Pancreas (tissue), 10 donors: ENCODE measurements at places on chromosomes 5 and 9. TPM values are rescaled to one million over a fixed set of nuclear protein-coding genes. Genes with fewer than 3 reads are reported as not detected.

Gene PLEKHG4B
- 0.24 TPM for total RNA-seq

GRCh38 chr9:93290495-93291434 is 106.8 kb downstream of the WNK2 start:
- no peak for DNase-seq

Gene FOXD4L5
- total RNA-seq: 0.12 TPM

Gene TLR4
- 1.2 TPM for total RNA-seq

Gene EDIL3
- 0.65 TPM for total RNA-seq

GRCh38 chr9:73923796-73924195 is 573.3 kb upstream of the RORB start:
- no peak for DNase-seq

Gene IQGAP2
- total RNA-seq: 33.5 TPM

DNA sequence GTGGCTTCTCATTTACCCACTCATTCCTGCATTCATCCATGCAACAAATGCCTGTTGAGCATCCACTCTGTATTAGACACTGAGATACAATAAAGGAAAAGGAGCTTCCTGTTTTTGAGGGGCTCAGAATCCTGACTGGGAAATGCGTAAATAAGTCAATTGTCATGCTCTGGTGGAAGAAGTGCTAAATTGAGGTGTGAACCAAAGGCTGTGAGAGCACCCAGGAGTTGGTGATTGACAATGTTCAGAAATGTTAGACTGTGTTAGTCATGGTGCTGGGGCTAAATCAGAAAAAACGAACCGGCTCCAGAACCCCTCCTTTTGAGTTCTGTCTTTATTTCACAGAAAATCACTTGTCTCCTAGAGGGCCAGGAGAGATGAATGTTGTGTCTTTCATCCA is 558.6 kb upstream of the SGCD start:
- DNase-seq: no peak

GRCh38 chr5:75678155-75678554 is 39.1 kb downstream of the POC5 start:
- DNase-seq: no peak

DNA sequence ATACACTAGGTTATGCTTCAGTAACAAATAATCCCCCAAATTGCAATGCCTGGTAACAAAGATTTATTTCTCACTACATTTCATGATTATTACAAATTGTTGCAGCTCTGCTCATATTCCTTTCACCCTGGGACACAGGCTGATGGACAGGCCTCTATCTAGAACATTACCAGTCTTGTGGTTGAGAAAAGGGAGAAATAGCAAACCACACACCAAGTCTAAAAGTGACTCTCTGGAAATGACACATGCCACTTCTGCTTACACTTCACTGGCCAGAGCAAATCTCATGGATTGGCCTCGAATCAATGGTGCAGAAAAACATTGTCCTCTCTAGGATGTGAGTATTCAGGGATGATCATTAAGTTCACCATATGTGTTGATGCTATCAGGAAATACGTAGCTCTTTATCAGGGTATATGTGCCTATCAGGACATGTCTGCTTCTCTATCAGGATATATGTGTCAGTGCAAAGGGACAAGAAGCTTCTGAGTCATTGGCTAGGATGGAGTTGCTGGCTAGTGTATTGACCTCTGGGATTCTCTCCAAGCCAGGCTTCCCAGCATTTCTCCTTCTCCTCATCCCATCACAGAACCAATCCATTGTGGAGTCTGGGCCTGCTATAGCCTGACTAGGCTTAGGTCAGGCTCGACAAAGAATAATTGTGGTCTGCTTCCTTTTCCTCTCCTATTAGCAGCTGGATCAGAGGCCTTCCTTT is 91.1 kb upstream of the CEP78 start:
- no peak for DNase-seq

DNA sequence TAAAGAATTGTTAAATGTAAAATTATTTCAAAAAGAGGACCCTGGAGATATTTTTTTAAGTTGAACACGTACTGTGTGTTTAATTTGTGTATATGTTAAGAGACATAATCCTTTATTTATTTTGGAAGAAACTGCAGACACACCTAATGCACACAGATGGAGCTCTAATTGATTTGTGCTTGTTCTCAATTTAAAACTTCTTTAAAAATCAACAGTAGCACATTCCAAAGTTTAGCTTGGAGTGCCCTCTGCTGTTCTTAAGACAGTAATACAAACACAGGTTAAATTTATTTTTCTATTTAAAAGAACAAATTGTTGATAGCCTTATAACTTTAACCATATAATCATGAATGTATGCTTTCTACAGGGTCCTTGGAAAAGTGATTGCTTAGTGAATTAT is 277.6 kb upstream of the ADAMTS16 start:
- no peak for DNase-seq

GRCh38 chr5:179196405-179197079 is 136.4 kb downstream of the ZNF354C start:
- no peak for DNase-seq

Gene GABRA1
- not detected for total RNA-seq

- peak; percentile 53 for DNase-seq
Observed at GRCh38 chr9:114285166-114285867, 37.6 kb upstream of the ORM1 start.

Gene ACTBL2
- not detected for total RNA-seq

DNA sequence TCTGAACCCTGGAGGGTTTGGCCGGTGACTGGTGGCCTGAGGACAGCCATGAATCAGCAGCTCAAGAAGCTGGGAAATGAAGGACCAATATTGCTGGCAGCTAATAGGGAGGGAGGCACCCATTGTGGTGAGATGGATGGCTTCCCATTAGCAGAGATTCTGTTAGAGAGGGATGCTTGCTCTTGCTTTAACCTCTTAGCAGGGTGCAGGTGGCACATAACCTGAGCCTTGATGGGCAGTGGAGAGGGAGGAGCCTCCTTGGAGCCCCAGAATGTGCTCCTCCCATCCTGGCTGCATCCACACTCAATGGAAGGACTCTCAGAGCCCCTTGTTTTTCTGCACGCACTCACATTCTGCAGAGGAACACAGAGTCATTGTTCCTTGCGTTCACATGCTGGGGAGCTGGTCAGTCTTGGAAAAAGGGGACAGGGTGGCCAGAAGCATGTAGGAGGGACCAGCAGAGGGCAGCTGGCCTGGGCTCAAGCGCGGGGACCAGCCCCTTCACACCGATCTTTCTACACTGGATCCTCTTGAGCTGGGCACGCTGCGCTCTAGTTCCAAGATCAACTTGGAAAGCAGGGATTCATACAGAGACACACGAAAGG is 161.8 kb downstream of the MED10 start:
- DNase-seq: no peak

Gene TBCA
- total RNA-seq: 61.9 TPM

Gene ZNF883
- 1.5 TPM for total RNA-seq

Gene BTNL8
- total RNA-seq: not detected

DNA sequence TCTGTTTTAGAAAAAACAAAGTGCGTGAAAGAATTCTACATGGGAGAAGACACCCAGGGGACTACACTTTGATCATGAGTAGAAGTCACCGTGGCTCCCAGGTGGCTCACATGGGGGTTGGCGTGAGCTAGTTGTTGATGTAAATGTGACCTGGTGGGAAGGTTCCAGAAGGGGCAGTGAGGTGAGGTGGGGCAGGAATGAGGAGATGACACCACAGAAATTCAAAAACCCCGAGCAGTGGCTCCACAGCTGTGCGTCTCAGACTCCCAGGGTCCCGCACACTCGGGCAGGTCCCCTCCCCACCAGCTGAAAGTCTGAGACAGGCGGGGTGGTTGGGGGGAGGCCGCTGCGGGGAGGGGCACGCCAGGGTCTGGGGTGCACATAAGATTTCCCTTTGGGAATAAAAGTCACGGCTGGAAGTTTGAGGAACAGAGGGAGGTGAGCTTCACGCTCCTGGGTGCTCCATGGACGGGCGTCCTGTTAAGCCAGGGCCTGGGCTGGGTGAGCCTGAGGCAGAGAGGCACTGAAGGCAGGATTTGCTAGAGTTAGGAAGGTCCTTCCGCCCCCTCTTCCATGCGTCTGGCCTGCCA is 29.9 kb downstream of the GLT6D1 start:
- no peak for DNase-seq

DNA sequence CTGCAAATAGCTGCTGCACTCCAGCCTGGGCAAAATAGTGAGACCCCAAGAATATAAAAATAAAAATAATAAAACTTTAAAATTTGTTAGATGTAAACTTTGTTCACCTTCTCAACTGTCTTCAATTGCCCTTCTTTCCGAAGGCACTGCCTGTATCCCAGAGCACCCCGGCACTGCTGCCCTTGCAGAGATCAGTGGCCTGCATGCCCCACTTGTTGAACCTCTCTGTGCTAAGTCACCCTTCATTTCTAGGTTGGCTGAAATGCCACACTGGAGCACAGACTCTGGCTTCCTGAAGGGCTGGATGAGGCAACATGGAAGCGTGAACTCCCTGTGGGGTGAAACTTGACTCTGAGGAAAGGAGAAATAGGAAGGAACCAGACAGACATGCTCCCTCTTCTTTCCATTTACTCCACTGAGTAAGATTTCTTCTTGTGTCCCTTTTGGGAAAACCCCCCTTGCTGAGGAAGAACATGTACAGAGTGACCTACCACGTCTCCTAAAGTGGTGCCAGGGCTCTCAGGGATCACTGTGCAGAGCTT is 8.4 kb upstream of the JMY start:
- no peak for DNase-seq

Gene ARRDC1
- 23.8 TPM for total RNA-seq

DNA sequence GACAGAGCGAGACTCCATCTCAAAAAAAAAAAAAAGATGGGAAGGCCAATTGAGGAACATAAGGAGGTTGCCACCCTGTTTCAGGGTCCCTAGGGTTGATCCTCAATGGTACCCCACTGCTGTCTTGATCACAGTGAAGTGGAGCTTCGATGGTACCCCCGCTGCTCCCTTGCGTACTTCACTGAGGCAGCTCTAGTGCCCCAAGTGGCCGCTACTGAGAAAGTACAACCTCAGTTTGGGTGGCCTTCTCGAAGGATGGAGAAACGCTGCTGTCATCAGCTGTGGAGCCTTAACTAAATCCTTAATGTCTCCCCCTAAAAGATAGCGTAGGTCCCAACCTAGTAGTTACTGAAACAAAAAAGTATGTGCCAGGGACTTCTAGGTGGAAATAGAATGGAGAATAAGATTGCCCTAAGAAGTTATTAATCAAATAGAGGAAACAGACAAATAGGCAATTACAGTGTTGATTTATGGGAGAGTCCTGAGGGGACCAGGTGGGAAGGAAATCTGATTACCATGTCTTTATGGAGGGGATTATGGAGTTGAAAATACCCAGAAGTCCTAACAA is 6.3 kb downstream of the TESK1 start:
- no peak for DNase-seq

GRCh38 chr9:34927061-34927460 is 31.0 kb upstream of the PHF24 start:
- no peak for DNase-seq

DNA sequence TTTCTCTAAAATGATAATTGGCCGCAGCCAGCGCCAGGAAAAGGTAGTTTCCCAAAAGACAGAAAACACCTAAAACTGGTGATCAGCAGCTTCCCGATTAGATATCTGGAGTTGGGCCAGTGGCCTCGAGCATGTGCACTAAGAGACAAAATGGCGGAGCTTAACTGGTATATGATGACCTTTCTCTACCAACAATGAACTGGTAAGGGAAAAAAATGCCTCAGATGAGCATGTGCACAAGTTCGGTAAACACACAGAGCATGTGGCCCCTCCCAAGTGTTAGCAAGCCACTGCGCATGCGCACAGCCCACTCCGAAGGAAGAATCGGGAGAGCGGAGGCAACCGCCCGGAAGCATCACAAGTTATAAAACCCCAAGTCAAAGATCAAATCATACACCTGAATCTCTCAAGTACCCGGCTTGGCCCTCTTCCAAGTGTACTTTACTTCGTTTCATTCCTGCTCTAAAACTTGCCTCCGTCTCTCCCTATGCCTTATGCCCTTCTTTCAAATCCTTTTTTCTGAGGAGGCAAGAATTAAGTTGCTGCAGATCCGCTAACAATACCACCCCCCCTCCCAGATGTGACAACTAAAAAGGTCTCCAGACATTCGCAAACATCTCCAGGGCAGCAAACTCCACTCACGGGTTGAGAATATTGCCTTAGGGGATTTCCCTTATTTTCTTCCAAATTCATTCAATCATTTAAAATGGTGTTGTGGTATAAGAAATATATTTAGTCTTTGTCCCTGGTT is 15.0 kb upstream of the PTBP3 start:
- peak; percentile 99 for DNase-seq

DNA sequence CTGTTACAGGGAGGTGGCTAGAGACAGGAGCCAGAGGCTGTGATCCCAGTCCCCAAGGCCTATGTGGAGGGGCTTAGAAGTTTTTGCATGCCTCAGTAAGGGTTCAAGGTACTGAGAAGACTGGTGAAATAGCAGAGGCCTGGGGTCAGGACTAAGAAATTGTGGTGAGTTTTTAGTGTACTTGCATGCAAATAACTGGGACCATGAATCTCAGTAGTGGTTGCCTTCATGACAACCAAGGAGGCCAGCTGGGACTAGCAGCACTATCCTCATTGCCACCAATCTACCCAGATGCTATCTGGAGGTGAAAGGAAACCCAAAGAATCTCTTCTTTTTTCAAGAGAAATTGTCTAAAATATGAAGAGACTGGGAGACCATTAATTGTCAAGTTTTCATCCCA is 395.1 kb downstream of the CETN3 start:
- DNase-seq: no peak
